ENCODE measurements at places on chromosomes 4 and X.

- no peak for DNase-seq
These were observed 80.0 kb downstream of the KCTD8 start for GRCh38 chr4:44368413-44369167.

DNA sequence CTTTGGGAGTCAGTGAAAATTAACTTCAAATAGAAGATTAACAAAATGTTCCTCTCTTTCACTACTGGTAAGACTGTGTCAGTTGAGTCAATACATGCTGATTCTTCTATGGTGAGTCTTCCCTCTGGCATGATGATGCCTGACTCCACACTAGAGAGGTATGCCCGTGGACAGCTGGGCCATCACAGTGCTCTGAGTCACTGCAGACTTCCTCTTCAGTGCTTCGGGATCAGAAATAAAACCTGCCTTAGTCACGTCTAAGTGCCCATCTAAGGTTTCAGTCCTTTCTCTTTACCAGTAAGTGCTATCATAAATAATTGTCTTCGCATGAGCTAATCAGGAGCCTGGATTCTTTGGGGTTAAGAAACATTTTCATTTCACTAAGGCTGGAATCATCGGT is 1.6 kb upstream of the ASB5 start:
- DNase-seq = no peak

DNA sequence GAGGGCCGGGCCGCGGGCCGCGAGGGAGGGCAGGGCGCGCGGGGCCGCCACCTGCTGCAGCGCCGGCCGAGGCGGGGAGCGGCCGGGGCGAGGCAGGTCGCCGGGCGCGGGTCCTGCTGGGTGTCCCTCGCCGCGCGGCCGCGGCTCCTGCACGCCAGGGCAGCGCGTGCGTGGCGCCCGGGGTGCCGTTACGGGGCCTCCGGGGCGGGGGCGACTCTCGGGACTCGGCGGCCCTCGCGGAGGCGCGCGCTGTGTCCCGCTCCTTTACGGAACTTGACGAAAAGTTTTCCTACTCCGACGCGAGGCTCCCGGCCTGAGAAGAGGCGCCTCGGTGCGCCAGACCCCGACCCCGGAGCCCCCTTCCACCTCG is 329 bp downstream of the TBC1D14 start:
- DNase-seq = no peak

DNA sequence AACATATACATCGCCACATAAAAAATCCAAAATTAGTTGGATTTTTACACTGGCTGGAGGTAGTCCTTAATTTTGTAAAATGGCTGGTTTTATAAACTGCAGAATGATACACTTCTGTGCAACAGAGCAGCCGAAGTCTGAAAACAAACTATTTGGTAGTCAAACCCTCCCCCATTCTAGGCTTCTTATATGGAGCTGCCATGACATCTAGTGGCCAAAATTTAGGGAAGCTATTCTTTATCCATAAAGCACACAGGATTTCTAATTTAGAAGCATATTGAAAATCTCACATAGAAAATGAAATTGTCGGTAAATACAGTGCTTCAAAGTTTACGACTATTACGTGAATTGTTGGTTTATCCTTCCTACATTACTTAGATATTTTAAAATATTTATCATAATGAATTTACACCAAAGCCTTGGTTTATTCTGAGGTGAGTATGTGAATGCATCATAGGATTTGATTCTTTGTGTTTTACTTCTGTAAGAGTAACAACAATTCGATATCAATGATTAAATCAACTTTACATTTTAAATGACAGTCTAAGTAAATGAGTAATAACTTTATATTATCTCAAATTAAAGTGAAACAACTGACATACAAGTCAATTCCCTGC is 113.4 kb upstream of the FAM241A start:
- DNase-seq = no peak

GRCh38 chrX:56833626-56834025 is 104.6 kb downstream of the NBDY start:
- DNase-seq = no peak

DNA sequence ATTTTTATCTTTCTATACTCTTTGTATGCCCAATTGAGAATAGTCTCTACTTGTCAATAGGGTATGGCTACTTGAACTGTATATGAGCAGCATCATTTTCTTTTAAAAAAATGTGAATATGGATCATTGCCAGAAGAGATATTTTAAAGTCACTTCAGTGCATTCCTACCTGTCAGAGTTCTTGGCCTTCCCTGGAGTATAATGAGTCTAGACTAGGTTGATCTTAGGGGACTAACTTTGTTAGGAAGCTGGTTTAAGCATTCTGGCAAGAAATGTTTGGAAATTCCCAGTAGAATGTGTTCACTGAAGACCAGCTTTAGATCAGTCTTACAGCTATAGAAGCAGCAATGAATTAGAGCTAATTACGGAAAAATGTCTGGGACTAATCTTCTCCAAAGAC is 178.2 kb downstream of the FAT4 start:
- no peak for DNase-seq

GRCh38 chr4:99863-100262 is 24.4 kb upstream of the ZNF718 start:
- DNase-seq = no peak

GRCh38 chrX:2631743-2632532 is 59.2 kb upstream of the CD99 start:
- no peak for DNase-seq

DNA sequence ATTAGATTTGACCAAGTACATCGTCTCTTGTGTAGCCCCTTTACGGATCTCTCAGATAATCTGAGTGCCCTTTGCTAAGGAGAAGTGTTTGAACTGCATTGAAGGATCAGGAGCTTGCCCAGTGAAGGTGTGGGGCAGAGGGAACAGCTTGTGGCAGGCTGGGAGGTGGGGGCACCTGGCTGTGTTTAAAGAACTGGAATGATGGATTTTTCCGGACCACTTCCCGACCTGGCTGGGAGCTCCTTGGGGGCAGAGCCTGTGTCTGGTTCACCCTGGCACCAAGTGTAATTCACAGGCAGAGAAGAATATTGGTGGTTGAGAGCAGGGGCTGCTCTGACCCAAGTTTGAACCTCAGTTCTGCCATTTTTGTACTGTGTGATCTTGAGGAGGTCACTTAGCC is 18.5 kb downstream of the TBC1D14 start:
- DNase-seq = no peak

DNA sequence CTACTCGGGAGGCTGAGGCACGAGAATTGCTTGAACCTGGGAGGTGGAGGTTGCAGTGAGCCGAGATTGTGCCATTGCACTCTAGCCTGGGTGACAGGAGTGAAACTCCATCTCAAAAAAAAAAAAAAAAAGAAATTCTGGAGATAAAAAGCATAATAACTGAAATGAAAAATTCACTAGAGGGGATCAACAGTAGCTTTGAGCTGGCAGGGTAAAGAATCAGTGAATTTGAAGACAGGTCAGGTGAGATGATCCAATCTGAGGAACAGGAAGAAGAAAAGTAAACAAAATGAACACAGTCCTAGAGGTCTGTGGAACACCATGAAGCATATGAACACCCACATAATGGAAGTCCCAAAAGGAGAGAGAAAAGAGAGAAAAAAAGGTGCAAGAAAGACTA is 15.0 kb downstream of the TIMP1 start:
- no peak for DNase-seq

DNA sequence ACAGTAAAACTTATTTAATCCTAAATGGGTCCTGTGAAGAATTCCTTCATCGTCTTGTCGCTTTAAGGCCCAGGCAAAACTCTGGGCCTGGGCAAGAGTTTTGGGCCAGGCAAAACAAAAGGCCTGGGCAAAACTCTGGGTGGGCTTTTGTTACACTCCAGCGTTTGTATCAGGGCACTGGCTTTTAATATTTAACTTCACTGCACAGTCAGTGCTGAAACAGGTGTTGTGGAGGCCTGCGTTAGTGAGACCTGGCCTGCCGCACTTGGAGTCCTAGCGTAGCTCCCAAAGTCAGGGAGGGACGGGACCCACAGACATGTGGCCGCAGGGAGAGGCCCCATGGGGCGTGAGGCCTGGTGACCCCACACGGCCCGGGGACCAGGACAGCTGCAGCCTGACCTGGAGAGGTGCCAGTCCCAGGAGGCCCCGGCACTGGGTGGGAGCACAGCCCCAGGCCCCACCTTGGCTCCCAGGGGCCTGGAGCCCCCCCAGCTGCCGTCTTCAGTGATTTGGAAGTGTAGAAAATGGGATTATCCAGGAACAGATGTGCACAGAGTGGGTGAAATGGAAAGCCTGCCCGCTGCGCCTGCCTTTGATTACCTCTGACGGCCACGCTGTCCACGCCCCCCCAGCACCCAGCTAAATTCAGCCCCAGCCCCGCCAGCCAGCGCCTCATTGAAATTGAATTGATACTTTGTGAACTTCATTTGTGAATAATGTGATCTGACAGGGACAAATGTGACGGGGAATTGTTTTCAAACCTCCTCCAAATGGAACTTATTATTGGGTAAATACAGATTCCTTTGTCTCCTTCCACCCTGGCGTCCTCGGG is 132.9 kb upstream of the NKX1-1 start:
- no peak for DNase-seq
